ENCODE measurements at places on chromosomes 16 and 17.
A peak's percentile ranks its signal among the peaks of the same experiment; 100 is the strongest.

- DNase-seq = no peak
These were observed 2.7 kb downstream of the CARMIL2 start for GRCh38 chr16:67647681-67648080.

DNA sequence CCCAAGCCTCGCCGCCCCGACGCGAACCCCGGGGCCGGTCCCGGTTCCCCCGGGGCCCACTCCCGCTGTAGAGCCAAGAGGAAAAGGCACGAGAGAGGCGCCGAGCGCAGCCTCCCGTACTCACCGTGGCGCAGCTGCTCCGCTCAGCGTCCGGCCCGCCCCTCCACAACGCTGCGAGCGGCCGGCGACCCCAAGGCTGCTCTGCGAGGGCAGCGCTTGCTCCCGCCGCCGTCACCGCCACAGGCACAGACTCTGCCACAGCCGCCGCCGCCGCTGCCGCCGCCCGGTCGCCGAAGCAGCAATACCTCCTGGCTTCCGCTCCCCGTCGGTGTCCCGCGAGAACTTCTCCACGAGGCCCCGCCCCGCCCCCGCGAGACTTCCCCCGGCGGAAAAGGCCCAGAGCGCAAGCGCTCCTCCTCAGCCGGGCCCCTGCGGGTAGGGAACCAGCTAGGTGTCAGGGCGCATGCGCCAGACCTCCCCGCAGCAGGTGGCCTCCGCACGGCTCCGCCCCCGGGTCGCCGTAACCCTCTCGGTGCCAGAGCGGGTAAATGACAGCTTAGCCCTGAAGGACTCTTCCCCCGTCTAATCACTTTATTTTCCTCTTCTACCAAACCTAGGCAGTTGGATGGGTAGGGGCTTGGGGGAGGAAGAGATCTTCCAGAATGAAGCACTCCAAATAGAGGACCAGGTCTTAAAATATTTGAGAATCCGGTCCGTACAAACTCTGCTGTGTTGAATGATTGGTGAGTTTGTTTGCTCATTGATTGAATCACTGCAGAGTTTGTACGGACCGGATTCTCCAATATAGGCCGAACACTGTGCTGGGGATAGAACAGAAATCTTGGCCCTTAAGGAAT is at the start of gene GRB2:
GRB2 (minus strand) TSS at position 314 of the 857 bp plus-strand sequence. CDS start 12,050 bp downstream, outside the sequence.
- DNase-seq = peak; percentile 96

- no peak for DNase-seq
These were observed 1.6 kb downstream of the MAFG start for GRCh38 chr17:81925860-81926450.

DNA sequence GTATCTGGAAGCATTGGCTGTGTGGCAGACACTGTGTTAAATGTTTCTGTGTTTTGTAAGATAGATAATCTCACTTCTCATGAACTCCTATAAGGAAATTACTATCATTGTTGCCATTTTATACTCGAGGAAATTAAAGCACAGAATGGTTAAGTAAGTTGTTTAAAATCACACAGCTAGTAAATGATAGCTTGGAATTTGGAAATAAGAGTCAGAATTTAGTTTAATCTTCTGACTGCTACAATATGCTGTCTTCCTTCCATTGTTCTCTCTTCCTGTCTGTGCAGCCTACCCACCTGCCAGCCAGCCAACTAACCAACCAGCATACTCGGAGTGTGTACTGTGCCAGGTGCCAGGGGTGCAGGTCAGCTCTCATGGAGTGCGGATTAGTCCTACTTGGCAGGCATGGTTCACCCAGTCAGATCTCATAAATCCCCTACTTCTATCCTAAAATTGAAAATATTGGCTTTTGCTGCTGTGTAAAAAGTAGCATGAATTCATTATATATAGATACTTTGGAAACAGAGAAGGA is 79.9 kb upstream of the LGALS9 start:
- DNase-seq = no peak

DNA sequence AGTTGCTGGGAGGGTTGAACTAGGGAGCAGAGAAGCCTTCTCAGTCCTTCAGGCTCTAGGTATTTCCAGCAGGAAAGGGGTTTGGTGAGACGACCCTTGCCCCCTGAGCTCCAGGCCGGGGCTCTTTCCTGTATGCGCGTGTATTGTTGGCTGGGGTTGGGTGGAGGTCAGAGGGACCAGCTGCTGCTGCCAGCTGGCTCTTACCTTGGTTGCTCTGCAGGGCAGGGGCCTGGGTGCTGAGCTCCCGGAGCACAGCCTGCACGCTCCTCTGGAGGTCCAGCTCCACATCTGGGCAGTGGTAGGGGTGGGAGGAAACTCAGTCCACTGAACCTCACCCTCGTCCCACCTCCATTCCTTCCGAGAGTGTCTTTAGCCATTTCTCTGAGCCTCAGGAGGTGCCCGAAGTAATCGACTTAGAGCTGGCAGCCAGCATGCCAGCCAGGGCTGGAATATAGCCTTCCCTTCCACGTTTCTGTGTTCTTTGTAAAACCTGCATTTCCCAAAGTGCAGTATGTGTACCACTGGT is 28.0 kb downstream of the PIK3R6 start:
- DNase-seq = no peak

- peak; percentile 83 for DNase-seq
These were observed 2.4 kb downstream of the SYNGR3 start for GRCh38 chr16:1991948-1992703.

- DNase-seq = no peak
These were observed 240.5 kb downstream of the SEC14L1 start for GRCh38 chr17:77381185-77381700.

- DNase-seq = no peak
These were observed 55.4 kb downstream of the CDK5R1 start for GRCh38 chr17:32542186-32542585.

GRCh38 chr16:90019543-90020259 is 445 bp upstream of the DBNDD1 start:
- no peak for DNase-seq

GRCh38 chr17:75845933-75846691 is 1.9 kb upstream of the UNC13D start:
- no peak for DNase-seq

GRCh38 chr16:81451753-81452680 is 7.4 kb downstream of the CMIP start:
- DNase-seq = peak; percentile 81

GRCh38 chr17:14353861-14354474 is 53.1 kb downstream of the HS3ST3B1 start:
- no peak for DNase-seq

GRCh38 chr17:42653179-42654124 is 5.6 kb upstream of the TUBG2 start:
- DNase-seq = peak; percentile 51

DNA sequence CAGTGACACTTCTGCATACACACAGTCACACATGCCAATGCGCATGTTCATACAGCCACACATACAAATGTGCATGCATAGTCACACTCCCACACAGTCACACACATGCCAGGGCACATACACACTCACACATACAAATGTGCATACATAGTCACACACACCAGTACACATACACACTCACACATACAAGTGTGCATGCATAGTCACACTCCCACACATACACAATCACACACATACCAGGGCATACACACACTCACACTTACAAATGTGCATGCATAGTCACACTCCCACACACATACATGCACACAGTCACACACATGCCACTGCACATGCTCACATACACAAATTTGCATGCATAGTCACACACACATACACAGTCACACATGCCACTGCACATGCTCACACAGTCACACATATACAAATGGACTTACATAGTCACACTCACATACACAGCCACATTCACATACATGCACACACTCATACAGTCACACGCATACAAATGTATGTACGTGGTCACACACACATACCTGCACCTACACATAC is 84.2 kb downstream of the SOCS1 start:
- no peak for DNase-seq

DNA sequence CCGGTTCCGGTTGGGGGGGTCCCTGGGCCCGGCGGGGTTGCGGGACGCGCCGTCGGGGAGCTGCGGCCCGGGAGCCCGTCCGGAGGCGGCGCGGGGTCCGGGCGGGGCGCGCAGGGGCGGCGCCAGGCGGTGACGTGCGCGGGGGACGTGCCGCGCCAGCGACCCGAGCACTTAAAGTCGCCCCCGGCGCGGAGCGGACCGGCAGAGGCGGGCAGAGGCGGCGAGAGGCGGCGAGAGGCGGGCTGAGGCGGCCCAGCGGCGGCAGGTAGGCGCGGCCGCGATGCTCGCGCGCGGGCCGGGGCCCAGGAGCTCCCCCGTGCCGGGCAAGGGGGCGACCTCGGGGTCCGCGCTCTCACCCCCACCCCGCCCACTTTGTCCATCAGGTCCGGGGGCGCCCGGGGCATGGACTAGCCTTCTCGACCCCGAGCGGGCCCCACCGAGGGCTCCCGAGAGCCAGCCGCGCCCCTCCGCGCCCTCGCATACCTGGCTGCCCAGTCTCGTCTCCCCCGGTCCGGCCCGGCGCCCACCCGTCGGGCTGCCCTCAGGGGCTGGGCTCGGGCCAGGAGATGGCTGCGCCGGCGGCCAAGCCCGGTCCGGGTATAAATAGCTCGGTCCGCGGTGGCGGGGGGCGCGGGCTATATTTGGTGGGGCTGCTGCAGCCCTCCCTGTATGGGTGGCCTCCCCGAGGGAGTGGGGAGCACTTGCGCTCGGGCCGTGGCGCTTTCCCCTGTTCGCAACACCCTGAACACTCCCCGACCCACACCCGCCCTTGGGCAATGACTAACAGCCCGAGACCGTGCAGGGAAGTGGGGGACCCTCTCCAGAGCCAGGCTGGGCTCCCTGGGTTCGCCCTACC is at the start of gene SLC16A3:
SLC16A3 (plus strand) TSS at position 201 of the 856 bp plus-strand sequence. CDS start 6,967 bp downstream, outside the sequence.
- peak; percentile 54 for DNase-seq

GRCh38 chr17:77323413-77324171 is 182.8 kb downstream of the SEC14L1 start:
- DNase-seq = no peak

DNA sequence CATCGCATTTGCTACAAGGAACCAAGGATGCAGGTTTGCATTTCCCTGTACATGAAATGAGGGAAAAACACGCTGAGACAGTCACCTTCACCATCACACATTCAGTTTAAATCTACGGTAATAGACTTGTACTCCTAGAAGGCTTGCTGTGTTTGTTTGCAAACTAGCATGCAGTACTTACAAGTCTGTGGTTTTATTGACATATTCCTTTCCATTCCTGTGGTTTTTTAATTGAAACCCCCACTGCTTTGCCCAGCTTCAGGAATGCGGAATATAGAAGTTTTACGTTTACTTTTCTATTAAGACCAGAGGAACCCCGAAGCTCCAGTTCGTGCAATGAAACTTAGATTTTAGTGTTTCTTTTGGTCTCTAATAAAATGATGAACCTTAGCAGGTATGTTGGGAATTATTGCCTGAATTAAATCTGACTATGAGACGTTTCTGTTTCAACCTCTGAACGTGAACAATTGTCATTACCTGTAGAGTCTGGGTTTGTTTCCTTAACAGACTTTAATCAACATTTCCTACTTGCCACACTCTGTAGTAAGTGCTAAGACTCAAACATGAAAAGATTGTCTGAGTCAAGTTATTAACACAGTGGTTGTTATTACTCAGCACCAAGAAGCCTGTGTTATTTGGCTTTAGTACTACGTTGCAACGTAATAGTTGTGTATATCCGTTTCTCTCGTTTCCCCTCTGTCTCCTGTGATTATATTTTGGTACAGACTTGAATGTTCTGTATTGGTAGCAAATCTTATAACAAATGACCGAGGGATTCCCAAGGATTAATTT is 793.3 kb upstream of the GOT2 start:
- no peak for DNase-seq

- DNase-seq = no peak
These were observed 131.9 kb downstream of the C16orf95 start for GRCh38 chr16:87185308-87185707.

DNA sequence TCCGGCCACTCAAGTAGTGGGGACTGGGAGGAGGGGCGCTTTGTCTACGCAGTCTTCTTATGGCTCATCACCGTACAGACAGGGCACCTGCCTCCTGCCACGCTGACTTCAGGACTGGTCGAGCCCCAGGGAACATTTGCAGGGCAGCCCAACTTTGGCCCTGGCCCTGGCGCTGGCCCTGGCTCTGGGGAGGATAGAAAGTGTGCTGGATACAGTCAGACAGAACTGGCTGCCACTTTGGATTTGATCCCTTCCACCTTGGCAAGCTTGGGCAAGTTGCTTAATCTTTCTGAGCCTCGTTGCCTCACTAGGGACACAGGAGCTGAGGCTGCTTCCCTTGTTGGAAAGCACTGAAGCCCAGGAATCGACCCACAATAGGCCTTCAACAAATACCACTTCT is 13.6 kb downstream of the LGALS9 start:
- DNase-seq = peak; percentile 32

Measured in Ammon's horn (tissue), 1 donor.